WTC11 (cell line): ENCODE measurements at places on chromosomes 5 and 9.
A peak's percentile ranks its signal among the peaks of the same experiment; 100 is the strongest.

DNA sequence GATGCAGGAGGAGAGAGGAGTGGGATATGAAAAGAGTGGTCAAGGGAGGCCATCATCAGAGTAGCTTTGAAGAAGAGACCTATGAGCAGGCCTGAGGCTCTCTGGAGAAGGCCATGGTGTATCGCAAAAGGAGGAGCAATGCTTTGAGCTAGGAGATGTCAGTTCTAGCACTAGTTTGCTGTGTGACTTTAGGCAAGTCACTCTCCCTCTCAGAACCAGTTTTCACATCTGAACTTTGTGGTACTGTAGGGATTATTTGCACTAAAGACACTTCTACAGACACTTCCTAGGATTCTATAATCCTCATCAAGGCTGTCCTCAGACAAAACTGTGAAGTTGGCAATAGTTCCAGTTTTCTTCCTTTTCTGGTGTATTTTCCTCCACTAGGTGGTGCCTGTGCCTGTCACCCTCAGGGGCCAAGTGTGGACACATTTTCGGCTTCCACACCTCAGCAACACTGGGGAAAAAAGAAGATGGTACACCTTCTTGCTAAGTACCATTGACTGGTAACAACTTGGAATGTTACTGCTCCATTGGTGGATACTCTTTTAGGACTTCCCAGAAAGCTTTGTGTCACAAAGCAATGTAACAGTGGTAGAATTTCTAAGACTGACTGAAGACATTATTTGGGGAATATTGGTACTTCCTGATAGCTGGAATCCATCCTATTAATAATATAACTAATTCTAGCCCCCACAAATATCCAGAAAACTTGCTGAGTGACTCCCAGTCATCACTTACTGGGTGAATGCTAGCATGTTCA lies 9.9 kb downstream of the PAPPA start:
- H3K27ac ChIP-seq, result no peak overlapping the region
- no peak for DNase-seq
- H3K4me1 ChIP-seq, result no peaks in the 10 kb centered on the region

DNA sequence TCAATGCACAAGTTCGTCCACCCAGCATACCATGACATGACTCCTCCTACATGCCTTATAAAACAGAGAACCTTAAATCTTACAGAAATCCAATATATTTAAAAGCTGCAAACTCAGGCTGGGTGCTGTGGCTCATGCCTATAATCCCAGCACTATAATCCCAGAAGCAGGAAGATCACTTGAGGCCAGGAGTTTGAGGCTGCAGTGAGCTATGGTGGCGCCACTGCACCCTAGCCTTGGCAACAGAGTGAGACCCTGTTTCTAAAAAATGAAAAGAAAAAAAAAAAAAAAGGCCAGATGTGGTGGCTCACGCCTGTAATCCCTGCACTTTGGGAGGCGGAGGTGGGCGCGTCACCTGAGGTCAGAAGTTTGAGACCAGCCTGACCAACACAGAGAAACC lies 68.7 kb downstream of the MTMR12 start:
- H3K4me1 ChIP-seq, result no peaks in the 10 kb centered on the region
- peaks cover 75% of the 10 kb centered on the region for H3K36me3 ChIP-seq
- no peaks in the 10 kb centered on the region for H3K27me3 ChIP-seq
- H3K4me3 ChIP-seq, result no peak overlapping the region

GRCh38 chr5:369151-369868 lies 47.8 kb downstream of the AHRR start:
- H3K4me1 ChIP-seq, result peaks cover 1% of the 10 kb centered on the region; the same call in 1 of the 2 replicates
- peak; percentile 12 for DNase-seq
- peaks cover 2% of the 10 kb centered on the region for H3K27me3 ChIP-seq

- no peak overlapping the region for H3K27ac ChIP-seq
- H3K27me3 ChIP-seq, result no peaks in the 10 kb centered on the region
- no peak for DNase-seq
- H3K4me1 ChIP-seq, result peaks cover 15% of the 10 kb centered on the region
- H3K36me3 ChIP-seq, result no peaks in the 10 kb centered on the region
- no peak overlapping the region for H3K4me3 ChIP-seq
Observed at GRCh38 chr9:111068771-111069170, 30.5 kb upstream of the LPAR1 start.

DNA sequence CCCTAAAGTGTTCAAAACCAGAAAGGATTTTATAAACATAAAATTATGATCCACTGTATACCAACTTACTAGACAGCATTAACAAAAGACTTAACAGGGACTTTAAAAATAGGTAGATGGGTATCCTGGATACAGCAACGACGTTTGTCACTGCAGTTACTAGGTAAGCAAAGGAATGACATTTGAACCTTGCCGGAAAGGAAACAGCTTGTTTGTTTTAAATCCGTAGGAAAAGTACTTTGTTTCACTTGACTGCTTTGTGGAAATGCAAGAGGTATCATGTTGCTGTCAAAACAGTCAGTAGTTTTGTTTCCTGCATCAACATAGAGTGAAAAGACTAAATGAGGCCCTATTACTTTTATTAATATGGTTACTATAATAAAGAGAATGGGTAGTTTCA lies 122.9 kb downstream of the CDC42SE2 start:
- H3K4me1 ChIP-seq, result peaks cover 24% of the 10 kb centered on the region
- no peak for DNase-seq
- 0 out of 2 replicates have a peak overlapping the region, but pooled peaks have one; percentile 53 for H3K27ac ChIP-seq
- H3K27me3 ChIP-seq, result no peaks in the 10 kb centered on the region
- peaks cover 8% of the 10 kb centered on the region for H3K36me3 ChIP-seq

DNA sequence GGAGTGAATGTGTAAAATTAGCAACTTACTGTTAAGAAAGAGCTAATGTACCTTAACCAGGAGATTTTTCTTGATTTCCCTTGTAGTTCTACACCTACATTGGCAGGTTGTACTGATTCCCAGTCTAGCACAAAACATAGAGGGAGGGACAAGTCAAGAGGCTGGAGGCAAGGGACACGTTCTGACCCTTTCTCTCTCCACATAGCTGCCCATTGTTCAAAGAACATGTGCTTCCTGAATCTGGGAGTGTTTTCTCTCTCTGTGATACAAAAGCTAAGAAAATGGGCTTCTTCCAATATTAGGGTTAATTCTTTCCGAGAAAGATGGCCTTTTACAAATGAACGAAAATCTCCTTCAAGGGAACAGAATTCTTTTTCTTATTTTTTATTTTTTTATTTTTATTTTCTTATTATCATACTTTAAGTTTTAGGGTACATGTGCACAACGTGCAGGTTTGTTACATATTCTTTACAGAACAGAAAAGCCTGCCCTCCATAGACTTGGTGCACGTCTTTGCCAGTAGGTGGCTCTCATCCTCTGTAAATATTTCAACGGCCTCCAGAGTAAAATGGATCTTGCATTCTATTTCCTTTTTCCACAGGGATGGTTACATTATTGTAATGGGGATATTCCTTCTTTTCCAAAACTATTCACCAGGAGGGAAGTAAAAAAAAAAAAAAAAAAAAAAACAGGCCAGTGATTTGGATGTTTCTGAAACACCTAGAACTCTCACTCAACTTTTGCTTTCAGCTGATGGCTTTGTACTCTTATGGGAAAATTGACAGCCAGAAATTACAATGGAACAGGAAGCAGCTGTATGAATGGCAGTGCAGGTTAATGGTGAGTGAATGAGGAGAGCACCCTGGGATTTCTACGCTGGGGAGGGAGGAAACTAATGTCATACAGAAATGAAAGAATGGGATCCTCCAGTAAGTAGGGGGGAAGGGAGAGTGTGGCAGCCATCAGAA lies 13.1 kb upstream of the IFNA5 start:
- H3K36me3 ChIP-seq, result no peaks in the 10 kb centered on the region
- peak; percentile 22 for DNase-seq
- H3K27ac ChIP-seq, result no peak overlapping the region
- peaks cover 12% of the 10 kb centered on the region for H3K27me3 ChIP-seq

- H3K4me1 ChIP-seq, result peaks cover 11% of the 10 kb centered on the region
- DNase-seq, result no peak
- peaks cover 10% of the 10 kb centered on the region for H3K36me3 ChIP-seq
- no peak overlapping the region for H3K4me3 ChIP-seq
Observed at GRCh38 chr9:113720495-113720894, 155.6 kb upstream of the ZNF618 start.

DNA sequence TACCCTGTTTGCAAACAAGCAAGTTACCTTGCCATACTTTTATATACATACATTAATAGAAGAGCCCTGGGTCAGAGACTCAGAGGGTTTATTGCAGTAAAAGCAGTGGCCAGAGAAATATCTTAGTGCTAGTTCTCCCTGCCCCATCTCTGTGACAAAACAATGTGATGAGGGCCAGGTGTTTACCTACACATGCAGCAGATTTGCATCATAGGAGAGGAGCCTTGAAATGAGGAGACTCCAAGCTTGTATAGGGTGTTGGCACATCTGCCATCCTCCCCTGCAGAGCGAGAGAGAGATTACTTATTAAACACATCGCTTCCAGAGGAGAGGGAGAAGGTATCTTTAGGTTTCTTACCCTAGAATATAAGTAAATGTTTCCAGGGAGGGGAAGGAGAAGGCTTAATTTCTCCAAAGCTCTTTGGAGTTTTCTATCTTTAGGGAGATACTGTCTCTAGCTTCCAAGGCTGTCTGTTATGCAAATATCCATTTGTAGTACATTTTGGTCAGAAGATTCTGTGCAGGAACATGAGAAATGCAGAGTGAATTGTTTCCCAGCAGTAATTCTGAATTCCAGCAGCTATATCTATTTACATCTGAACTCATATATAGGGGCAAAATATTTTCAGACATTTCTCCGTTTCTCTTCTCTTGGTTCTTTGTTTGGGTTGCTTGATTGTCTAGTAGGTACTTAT lies 15.7 kb downstream of the FER start:
- no peak for DNase-seq
- H3K4me3 ChIP-seq, result no peak overlapping the region
- peaks cover 12% of the 10 kb centered on the region for H3K36me3 ChIP-seq
- H3K4me1 ChIP-seq, result peaks cover 25% of the 10 kb centered on the region
- H3K27ac ChIP-seq, result peak overlapping the region; percentile 52; the same call in 1 of the 2 replicates
- H3K27me3 ChIP-seq, result no peaks in the 10 kb centered on the region

- no peak overlapping the region for H3K4me3 ChIP-seq
- H3K4me1 ChIP-seq, result no peaks in the 10 kb centered on the region
- H3K36me3 ChIP-seq, result no peaks in the 10 kb centered on the region
- H3K27me3 ChIP-seq, result no peaks in the 10 kb centered on the region
Observed at GRCh38 chr9:13358128-13358527, 78.6 kb upstream of the MPDZ start.

- no peaks in the 10 kb centered on the region for H3K36me3 ChIP-seq
- H3K27me3 ChIP-seq, result no peaks in the 10 kb centered on the region; the same call in 1 of the 2 replicates
- no peak overlapping the region for H3K27ac ChIP-seq
- no peaks in the 10 kb centered on the region for H3K4me1 ChIP-seq
Observed at GRCh38 chr5:66285343-66285922, 141.3 kb downstream of the SREK1 start.

DNA sequence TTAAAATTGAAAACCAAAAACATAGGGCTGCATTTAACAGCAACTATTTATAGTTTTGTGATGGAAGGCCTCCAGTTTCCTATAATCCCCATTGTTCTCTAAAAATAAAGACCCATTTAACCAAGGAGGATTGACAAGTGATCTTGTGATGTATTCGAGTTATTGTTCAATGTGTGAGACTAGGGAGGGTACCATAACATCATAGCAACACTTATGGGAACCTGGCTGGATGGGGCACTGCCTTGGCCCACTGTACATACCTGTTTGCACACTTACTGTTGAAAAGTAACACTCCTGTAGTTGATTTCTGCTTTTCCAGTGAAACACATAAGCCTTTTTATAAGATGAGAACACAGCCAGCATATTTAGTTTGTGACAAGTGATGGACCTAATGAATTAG lies 32.3 kb downstream of the MACIR start:
- no peak overlapping the region for H3K4me3 ChIP-seq
- H3K27me3 ChIP-seq, result no peaks in the 10 kb centered on the region
- no peak for DNase-seq
- no peaks in the 10 kb centered on the region for H3K36me3 ChIP-seq
- peaks cover 7% of the 10 kb centered on the region for H3K4me1 ChIP-seq

DNA sequence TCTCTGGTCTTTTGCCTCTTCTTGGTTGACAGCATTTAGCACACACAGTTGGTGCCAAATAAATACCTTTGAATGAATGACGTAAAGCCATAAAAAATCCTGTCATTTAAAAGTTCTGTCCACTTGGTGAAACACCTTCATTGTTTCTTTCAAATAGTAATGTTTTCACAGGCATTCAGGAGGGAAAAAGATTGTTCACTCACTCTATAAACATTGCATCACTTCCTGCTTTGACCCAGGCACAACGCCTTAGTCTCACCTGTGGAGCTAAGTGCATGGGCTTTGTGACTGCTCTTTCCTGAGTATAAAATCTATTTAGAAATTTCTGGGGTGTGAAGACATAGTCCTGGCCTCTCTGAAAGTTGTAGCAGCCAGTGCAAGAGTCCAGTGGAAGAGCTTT lies 88.9 kb upstream of the CXCL14 start:
- no peak overlapping the region for H3K27ac ChIP-seq
- H3K27me3 ChIP-seq, result no peaks in the 10 kb centered on the region; the same call in 1 of the 2 replicates
- no peak for DNase-seq
- no peaks in the 10 kb centered on the region for H3K4me1 ChIP-seq
- H3K36me3 ChIP-seq, result no peaks in the 10 kb centered on the region

GRCh38 chr5:130706696-130707095 lies 458.4 kb downstream of the HINT1 start:
- DNase-seq, result no peak
- H3K4me1 ChIP-seq, result peaks cover 27% of the 10 kb centered on the region
- no peaks in the 10 kb centered on the region for H3K27me3 ChIP-seq
- no peak overlapping the region for H3K4me3 ChIP-seq
- no peaks in the 10 kb centered on the region for H3K36me3 ChIP-seq
- no peak overlapping the region for H3K27ac ChIP-seq

GRCh38 chr9:114367772-114368569 lies 19.8 kb downstream of the AKNA start:
- DNase-seq, result no peak
- peaks cover 45% of the 10 kb centered on the region for H3K4me1 ChIP-seq

- no peaks in the 10 kb centered on the region for H3K36me3 ChIP-seq
- H3K4me1 ChIP-seq, result no peaks in the 10 kb centered on the region
- H3K27ac ChIP-seq, result no peak overlapping the region
Observed at GRCh38 chr5:122656160-122656559, 118.7 kb upstream of the SNX2 start.

DNA sequence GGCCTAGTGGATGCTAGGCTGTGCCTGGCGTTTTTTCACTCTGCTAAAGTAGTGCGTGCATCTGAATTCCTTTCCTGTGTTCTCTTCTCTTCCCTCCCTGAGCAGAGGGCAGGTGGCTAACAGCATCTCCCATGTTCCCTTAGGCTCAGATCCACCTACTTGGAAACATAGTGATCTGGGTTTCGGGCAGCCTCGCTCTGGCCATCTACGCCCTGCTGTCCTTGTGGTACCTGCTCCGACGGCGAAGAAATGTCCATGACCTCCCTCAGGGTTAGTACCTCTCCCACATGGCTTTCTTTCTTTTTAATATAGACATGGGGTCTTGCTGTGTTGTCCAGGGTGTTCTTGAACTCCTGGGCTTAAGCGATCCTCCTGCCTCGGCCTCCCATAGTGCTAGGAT lies 9.9 kb downstream of the UCK1 start:
- no peaks in the 10 kb centered on the region for H3K4me1 ChIP-seq
- no peak overlapping the region for H3K4me3 ChIP-seq
- peaks cover 56% of the 10 kb centered on the region for H3K36me3 ChIP-seq
- no peak overlapping the region for H3K27ac ChIP-seq
- H3K27me3 ChIP-seq, result no peaks in the 10 kb centered on the region
- DNase-seq, result no peak
